ENCODE measurements at places on chromosomes 4 and X.

DNA sequence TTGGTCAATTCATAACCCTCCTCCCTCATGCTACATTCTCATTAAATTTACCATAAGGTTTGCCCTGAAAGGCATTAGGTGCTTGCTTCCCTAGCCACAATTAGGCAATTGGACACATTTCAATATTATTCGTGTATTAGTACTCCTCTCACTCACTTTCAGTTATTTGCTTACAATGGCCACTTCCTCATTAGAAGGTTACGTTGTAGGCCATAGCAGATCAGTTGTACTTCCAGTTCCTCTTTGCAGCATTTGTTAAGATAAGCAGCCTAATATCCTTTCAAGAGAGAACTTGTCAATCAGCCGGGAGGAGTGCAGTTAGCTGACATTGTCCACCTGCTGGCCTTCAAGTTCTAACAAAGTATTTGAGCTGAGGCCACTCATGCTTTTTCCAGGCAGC, 1017.2 kb downstream of the PCDH7 start:
- peak; percentile 84 for DNase-seq

- no peak for DNase-seq
Measured at GRCh38 chrX:45348296-45348695, 147.6 kb upstream of the DIPK2B start.

DNA sequence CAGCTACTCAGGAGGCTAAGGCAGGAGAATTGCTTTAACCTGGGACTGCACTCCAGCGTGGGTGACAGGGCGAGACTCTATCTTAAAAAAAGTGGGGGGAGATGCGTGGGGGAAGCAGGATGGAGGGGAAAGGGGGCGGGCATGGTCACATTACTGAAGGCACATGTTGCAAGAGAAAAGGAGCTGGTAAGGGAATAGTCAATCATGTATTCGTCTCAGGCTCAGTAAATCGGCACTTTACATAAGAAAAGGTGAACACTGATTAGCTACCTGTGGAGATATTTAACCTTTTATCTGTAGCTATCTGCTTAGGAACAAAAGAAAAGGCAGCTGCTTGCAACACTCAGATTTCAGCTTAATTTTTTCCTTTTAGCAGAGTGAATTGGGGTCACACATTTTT, 132.5 kb downstream of the PLS3 start:
- no peak for DNase-seq

DNA sequence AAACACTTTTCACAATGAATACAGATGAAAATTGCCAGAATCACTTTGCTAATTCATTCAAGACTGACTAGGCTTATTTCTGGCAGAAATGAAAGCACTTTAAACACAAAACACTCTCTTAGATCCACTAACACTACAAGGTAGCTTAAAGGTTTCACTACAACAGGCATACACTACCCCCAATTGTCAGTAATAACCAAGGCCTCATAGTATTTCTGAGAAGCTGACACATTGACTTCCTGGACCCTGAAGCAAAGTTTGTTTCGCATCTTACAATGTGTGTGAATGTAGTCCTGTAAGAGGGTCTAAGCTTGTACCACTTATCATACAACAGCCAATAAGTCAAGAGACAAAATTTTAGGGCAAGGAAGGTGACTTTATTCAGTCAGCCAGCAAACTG, 129.9 kb upstream of the FMR1 start:
- no peak for DNase-seq

DNA sequence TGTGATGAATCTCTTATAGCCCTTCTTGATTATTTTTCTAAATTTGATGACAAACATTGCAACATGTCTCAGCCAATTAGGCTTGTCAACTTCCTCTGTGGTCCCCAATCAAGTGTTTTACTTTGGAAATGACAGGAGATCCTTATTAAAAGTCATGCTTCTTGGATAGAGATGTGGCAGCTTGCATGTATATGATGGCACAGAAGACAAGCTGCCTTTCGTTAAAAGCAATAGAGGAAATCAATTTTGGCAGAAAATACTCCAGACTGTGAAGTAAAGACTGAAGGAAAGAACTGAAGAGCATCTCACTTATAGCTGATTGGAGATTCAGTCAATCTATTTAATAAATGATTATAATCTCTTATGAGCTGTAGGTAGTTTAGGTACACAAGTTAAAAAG, 419.6 kb downstream of the PCDH7 start:
- DNase-seq = no peak

DNA sequence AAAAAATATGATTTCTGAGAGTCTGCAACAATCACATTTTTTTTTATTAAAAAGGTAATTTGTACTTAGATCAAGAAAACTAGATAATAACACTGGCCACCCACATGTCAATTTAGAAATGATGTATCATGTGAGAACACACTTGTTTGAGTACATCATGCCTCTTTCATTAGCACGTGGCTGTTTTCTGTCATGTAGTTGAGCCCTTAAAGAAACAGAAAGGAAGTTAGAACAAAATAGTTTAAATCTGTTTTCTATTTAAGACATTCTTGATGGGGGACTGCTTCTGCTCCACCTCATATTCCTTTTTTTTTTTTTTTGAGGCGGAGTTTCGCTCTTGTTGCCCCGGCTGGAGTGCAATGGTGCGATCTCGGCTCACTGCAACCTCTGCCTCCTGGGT, 207.5 kb downstream of the NSUN7 start:
- no peak for DNase-seq

DNA sequence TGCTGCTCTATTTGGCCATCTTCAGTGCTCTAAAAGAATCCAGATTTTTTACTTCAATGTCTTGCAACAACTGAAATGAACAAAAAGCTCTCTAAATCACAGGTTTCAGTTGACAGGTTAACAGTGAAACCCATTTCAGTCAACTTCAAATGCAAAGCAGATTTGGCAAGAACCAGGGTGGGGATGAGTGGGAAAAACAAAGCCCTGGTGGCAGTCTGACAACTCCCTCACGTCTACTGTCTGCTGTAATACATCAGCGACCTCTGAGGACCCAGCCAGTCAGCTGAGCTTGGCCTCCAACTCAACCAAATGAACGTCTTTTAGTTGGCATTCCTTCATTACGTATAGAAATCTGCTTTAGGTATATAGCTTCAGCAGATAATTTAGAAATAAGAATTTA, 95.8 kb downstream of the COL25A1 start:
- no peak for DNase-seq

- no peak for DNase-seq
Measured at GRCh38 chr4:128516301-128516969, 228.8 kb upstream of the PGRMC2 start.

DNA sequence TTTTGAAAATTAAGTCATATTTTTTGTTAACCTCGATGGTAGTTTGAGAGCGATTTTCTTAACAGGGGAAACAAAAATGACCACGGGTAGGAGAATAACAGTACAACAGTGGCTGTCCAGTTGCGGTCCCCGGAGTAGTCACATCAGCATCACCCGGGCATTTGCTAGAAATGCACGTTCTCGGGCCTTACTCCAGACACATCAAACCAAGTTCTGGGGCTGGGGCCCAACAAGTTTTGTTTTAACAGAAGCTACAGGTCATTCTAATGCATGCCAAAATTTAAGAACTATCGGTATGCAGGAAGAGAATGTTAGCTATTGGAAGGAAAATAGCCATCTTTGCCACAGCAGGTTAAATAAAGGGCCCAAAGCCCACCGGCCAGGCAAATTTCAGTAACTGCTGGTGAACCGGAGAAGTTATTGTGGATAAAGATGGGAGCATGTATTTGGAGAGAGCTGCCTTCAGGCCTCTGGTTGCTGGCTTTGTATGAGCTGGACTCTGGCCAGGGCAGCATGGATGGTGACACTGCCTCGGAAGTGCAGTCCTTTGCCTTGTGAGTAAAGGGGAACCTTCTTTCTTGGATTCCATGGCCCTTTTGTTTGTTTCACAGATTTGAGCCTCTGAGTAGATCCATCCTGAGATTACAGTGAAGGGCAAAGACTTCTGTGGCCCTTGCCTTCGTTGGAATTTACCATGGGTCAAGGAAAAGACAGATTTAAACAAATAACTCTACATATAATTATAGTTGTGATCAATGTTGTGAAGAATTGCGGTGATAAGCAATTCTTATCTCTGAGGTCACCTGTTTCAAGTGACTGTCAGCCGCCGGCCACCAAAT, 62.1 kb downstream of the TBC1D14 start:
- DNase-seq = no peak

- no peak for DNase-seq
Measured at GRCh38 chrX:22818061-22818460, 181.7 kb upstream of the DDX53 start.

DNA sequence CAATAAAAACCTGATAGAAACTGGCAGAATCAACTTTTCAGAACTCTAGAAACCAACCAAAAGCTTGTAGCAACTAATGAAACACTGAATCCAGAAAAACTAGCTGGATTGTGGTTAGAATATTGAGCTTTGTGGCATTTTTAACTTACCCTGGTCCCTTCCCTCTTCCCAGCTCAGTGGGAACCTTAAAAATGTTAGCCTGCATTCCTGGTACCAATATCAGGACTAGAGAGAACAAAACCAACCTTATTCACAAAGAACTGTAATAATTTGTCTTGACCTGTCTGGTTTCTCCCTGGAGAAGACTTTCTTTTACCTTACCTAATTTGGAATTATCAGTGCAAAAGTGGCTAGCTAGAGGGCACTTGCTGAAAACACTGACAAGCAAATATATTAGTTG, 21.2 kb downstream of the SH3D19 start:
- no peak for DNase-seq

GRCh38 chrX:8010105-8010504, 82.9 kb upstream of the PNPLA4 start:
- no peak for DNase-seq

DNA sequence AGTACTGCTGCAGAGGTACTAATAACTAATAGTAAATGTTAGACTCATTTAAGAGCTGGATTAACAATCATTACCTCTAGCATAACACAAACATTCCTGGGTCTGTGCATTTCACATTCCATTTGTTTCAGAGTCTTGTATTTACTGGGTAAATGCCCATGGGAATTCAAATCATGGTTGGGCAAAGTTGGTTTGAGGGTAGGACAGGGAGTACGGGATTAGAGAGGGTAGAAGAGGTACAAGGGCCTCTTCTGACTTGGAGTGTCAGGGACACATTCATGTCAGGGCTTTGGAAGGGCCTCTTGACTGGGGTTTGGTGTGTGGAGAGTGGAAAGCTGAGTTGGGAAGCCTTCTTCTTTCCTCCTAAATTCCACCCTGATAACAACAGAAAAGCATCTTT, 65.9 kb downstream of the WWC2 start:
- DNase-seq = no peak

DNA sequence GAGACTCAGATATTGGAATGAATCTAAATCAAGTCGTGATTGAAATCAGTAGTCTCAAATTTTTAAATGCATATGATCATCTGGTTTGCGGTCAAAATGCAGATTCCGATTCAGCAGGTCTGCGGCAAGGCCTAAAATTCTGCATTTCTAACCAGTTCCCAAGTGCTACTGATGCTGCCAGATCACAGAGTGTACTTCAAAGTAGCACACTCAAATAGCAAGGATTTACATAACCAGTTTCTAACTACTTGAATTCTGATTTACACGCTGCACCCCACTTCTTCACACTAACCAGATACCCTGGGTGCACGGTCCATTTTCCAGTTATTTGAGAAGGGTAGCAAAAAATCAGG, 752 bp downstream of the MBTPS2 start:
- peak; percentile 2 for DNase-seq

- DNase-seq = no peak
Measured at GRCh38 chrX:129649268-129650182, 5.2 kb downstream of the APLN start.

Data from Kasumi-1 (cell line).